Muscle of back (tissue), 13 donors: ENCODE measurements at places on chromosomes 2 and 18. TPM values are rescaled to one million over a fixed set of nuclear protein-coding genes. Genes with fewer than 3 reads are reported as not detected.

GRCh38 chr18:47050468-47050867, 15.0 kb upstream of the ELOA2 start:
- DNase-seq: peak; percentile 64

GRCh38 chr18:39494211-39494896, 1928.8 kb upstream of the CELF4 start:
- DNase-seq: no peak

GAREM2 gene
- 5.8 TPM for polyA plus RNA-seq

DNA sequence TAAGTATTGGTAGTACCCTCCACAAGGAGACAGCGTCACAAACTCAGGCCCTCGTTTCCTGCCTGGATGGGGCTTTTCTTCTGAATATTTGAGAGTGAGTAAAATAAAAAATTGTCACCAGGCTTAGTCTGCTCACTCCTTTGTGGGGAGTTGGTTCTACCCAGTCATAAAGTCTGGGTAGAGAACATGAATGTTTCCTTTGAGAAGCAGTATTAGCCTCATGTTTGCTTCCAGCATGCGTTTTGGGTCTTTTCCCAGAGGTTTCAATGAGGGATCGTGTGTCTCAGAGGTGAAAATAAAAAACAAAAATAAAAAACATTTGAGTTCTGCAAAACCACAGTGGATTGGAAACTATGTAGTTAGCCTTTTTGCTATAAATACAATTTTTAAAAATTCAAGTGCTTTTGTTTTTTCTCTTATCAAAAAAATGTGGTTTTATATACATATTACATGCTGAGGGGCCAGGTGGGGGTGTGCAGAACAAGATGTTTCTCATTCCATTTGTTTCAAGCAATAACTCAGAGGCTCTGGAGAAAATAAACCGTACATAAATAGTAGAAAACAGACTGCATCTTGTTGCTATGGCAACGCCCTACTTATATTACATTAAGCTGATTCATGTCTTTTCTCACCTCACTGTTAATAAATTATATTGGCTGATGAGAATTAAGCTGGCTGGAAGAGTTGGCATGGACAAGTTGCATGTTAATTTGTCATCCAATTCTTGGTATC, 225.4 kb upstream of the FBXO11 start:
- peak; percentile 83 for DNase-seq

GRCh38 chr2:130762910-130763385, 7.6 kb downstream of the AMER3 start:
- no peak for DNase-seq

- DNase-seq: no peak
These were observed 523.4 kb downstream of the CCDC85A start for GRCh38 chr2:56707218-56707617.

- no peak for DNase-seq
These were observed 97.0 kb upstream of the FN1 start for GRCh38 chr2:215532844-215533243.

- DNase-seq: no peak
These were observed 72.4 kb downstream of the ZNF236 start for GRCh38 chr18:76894566-76895346.

- DNase-seq: no peak
These were observed 17.2 kb downstream of the SP110 start for GRCh38 chr2:230202430-230203109.

GRCh38 chr2:11872247-11872947, 126.0 kb downstream of the LPIN1 start:
- DNase-seq: no peak

DNA sequence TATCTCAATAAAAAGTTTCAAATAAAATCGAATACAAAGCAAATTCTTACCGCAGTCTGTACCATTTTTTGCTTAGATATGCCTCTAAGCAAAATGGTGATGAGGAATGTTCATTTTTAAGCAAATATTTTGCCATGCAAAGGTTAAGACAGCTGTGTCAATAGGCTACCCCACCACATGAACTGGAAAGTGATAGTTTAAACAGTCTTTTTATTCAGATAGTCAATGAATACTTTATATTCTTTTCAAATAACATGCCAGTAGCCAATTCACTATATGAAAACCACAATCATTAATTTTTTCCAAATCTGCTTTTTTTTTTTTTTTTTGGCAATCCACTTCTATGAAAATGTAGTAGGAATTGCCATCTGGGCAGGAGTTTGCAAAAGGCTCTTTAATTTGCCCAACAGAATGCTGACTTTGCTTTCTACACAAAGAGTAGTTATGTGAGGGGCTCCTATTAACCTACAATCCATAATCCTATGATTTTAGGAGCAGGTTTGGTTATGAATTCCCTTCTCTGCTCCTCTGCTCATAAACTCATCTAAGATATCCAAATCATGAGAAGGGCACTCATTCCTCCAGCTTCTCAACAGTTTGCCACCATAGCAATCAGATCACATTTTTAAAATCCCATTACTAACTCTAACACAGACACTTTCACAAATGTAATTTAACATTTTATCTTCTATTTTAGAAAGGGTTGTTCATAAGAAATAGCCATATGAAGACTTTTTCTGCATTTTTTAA, 69.2 kb downstream of the SLC40A1 start:
- DNase-seq: no peak

DNA sequence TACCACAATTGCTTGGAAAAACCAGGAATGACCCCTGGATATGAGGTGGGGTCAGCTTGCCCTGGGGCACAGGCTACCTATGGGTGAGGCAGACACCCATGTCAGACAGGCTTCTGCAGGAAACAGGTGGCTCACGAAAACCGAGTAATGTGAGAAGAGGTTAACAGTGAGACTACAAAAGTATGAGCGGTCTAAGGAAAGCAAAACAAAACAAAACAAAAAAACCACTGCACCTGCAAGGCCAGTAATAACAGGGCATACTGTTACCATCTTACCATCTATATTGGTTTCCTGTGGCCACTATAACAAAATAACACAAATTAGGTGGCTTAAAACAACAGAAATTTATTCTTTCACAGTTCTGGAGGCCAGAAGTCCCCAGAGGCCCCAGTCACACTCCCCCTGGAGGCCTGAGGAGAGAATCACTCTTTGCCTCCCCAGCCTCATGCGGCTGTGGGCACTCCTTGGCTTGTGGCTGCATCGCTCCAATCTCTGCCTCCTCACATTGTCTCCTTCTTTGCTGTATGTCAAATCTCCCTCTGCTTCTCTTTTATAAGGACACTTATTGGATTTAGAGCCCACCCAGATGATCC, 86.6 kb upstream of the EPC2 start:
- DNase-seq: no peak

DHRS9 gene
- polyA plus RNA-seq: 0.54 TPM

ABCG8 gene
- polyA plus RNA-seq: 0.04 TPM

DNA sequence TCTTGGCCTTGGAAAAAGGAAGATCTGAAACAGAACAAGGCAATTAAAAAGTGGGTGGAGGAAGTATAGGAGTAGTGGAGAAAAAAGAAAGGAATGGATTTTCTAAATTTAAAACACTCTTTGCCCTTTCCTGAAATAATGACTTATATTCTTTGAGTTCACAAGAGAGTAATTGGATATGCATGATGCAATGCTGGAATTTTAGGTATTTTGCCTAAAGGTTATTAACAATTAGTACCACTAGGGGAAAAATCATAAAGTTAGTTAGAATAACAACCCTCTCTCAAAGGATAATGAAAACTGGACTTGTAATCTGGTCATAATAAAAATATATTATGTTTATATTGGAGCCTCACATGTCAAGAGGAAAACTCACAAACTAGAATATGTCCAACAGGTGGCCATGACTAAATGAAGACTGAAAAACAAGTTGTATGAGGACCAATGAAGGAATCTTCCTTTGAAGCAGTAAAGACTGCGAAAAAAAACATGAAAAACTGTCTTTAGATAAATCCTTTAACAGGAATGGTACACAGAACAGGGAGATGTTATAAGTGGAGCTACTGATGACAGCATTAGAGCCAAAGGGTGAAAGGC, 281.8 kb downstream of the NCKAP5 start:
- no peak for DNase-seq

DNA sequence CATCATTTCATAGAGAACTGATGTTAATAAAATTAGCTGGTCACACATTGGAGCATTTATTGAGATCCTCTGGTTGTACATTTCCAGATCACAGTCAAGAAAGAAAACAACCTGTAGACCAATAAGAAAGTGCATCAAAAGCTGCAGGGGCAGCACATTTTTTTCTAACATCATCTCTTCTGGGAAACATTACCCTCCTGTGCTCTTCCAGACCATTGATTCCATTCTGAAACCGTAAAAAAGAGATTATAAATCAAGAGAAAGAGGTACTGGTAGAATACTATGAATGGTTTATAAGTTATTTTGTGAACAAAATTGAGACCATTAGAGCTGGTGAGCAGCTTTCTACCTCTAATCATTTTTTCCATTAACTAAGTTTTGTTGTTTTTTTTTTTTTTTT, 1548.2 kb upstream of the CELF4 start:
- DNase-seq: no peak

DNA sequence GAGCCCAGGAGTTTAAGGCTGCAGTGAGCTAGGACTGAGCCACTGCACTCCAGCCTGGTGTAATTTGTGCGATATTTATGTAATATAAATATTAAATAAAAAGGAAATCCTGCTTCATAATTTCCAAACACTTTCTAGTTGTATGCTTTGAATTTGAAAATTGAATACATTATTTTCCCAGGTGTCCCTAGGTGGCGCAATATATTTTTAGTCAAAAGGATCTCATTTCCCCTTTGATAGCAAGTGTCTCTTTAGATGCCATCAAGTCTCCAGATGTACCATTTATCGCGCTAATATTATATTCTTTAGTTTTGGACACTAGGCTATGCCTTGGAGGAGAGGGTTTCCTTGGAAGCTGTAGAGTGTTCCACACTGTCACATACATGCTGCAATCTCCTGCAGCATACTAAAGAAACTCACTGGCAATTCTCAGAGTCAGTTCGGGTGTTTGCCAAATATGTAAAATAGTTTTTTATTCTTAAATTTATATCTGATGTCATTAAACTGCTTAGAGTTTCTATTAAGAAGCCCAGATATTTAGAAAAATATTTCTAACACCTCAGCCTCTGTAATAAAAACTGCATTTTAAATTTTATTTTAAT, 5.6 kb upstream of the WDR7 start:
- DNase-seq: no peak

DNA sequence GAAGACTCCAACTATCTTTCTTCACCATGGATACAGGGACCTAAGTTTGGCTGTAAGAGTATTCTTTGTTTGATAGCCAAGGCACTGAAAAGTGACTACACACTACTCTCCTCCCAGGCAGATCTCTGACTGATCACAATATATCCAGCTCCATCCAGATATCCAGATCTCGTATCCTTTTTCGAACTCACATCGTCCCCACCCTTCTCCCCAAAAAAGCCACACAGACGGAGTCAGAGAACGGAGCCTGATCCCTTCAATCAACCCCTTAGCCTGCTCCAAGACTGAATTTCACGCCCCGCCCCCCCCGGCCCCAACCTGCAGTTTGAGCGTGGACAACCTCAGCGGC, 533 bp downstream of the DHX57 start:
- no peak for DNase-seq

DNA sequence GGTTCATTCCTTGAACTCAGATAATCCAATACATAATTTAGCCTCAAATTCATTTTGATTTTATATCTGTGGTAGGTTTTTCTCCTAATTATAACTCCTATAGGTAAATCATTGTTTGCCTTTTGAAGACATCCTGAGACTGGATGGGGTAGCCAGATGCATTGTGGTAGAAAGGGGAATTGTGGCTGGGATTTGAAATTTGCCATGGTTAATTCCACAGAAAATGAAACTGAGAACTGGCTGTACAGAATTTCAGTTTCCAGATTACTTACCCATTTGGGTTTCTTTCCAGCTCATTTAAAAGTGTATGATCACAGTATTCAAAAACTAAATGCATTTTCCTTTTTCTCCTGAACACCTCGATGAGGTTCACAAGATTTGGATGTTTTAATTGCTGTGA, 18.2 kb downstream of the CDKL4 start:
- DNase-seq: no peak

- no peak for DNase-seq
These were observed 9.6 kb downstream of the IMMT start for GRCh38 chr2:86185517-86186212.

DNA sequence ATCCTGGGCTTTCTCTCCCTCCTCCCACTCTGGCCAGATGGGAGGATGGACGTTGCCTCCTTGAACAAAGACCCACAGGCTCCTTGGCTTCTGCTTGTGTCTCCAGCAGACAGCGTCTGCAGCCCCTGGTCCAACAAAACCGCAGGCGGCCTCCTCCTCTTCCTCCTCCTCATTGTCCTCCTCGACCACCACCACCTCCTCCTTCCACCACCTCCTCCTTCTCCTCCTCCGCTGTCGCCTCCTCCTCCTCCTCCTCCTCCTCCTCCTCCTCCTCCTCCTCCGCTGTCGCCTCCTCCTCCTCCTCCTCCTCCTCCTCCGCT, 45.7 kb upstream of the ALPP start:
- no peak for DNase-seq

DNA sequence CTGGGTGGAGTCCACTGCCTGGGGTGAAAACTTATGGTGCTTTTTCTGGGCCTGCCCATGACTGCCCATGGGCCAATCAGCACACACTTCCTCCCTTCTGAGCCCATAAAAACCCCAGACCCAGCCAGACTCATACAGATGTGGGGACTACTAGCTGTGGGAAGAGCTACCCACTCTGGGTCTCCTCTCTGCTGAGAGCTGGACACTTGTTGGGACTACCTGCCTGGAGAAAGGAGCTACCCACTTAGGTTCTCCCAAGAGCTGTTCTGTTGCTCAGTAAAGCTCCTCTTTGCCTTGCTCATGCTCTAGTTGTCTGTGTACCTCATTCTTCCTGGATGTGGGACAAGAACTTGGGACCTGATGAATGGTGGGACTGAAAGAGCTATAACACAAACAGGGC, 119.6 kb upstream of the SLC38A11 start:
- no peak for DNase-seq
